Neural crest cell (in vitro differentiated cells): ENCODE measurements at places on chromosomes 2 and 18.

- DNase-seq = no peak
These were observed 65.4 kb upstream of the TUBA3E start for GRCh38 chr2:130263606-130264005.

DNA sequence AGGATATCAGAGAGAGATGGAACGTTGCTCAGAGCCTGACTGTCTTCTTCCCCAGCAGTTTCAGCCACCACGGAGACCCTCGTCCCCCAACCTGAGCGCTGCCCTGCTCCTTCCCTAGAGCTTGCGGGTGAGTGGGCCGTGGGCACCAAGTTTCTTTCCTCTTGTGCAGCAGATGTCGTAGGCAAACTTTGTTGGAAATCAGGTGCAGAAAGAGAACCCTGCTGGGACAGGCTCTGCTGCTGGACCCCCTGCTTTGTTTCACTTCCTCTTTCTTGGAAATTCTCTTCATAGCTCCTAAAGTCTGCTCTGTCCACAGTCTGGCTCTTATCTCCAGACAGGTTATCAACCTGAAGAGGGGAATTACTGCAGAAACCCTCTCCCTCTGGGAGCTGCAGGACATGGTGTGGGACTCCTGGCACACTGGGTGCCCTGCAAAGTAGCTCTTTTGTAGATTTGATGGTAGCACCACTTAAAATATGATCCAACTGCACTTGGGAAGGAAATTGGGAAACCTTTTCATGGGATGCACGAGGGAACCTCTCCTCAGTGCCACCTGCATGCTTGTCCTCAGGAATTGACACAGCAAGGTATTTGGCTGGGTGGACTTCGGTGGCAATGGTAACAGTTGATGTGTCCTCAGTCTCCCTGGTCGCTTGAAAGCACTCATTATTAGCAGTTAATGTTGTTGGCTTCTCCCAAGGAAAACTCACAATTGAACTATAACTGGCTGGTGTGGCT, 92.2 kb downstream of the ALPK2 start:
- no peak for DNase-seq

DNA sequence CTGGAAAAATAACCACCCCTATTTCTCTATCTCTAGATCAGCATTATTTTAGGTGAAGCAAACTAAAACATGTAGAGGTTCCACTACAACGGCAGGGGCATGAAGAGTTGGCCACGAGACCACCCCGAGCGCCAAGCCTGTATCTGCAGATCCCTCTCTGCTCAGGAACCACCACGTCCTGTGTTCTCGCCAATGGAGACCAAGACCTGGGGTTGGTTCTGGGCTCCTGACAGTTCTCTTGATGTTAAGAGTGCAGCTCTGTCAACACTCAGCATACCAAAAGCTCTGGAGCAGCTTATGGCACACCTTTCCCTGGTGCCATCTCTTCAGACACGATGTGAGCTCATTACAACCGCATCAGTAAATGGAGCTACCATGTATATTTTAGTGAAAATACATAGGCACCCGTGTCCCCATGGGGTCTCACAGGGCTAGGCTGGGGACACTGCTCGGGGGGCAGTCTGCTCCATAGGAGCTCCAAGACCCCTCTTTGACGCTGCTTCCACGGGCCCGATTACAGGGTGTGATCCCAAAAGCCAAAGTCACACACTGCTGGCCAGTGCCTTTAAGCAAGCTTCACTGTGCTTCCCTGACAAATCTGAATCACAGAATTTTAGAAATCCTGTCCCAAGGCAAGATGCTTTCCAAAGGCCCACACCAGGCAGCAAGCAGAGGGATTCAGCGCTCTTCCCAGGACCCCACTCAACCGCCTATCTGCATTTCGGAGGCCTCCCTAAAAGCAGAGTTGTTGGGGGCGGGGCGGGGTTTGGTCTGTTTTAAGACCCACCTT, 72.2 kb downstream of the EMILIN2 start:
- no peak for DNase-seq

GRCh38 chr2:160613466-160614153, 120.0 kb upstream of the RBMS1 start:
- DNase-seq = no peak

DNA sequence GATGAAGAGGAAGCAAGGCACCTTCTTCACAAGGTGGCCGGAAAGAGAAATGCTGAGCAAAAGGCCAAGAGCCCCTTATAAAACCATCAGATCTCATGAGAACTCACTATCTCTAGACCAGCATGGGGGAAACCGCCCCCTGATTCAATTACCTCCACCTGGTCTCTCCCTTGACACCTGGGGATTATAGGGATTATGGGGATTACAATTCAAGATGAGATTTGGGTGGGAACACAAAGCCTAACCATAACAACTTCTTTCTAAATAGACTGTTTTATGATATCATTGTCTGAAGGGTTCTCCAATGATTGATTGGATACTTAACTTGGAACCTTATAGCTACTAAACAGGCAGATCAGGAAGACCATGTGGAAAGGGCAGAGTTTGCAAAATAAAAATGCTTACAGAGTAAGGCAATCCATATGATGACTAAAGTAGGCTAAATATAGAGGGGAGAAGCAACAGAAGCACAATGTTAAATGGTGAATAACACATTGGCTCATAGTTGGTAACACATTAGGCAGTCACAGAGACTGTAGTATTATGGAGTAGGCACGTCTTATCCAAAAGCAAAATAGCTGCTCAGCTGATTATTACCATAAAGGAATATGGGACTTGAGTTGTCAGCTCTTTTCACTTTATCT, 179.0 kb downstream of the BARD1 start:
- DNase-seq = no peak

- peak; percentile 86 for DNase-seq
These were observed at the start of gene CXCR4 for GRCh38 chr2:136117909-136118818. Gene CXCR4, minus strand, starts transcription at chr2:136118149. Its CDS starts 89 bp downstream, at chr2:136118060.

GRCh38 chr18:49400398-49401072, 59.9 kb downstream of the DYM start:
- DNase-seq = no peak

DNA sequence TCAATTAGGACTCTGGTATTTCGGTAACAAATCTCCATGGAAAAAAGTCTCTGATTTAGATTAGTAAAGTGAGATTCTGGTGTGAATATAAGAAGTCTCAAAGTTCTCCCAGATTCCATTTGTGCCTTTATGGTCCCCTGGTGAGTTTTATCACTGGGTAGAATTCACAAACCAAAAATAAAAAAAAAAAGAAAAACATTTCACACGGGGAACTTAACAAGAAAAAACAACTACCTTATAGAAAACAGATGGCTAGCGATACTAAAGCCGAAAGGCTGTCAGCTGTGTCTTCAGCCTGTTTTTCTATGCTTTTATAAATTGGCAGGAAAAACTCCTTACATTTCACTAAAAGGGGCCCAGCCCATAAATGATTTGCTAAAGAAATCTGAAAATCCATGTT, 50.6 kb downstream of the COL5A2 start:
- no peak for DNase-seq

DNA sequence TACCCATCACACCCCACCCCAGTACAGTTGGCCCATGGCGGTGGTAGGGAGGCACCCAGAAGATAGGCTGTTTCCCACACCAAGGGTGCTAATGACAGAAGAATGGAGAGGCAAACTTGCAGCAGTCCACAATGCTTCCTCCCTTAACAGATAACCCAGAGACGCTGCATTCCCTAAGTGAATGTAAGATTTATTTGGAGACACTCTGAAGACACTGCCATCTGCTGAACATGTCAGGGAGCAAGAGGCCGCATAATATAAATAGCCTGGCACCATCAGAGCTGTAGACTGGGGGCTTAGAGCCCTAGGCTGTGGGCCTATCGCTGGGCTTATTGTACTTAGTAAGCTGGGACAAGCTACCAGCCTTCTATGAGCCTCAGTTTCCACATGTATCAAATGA, 2.2 kb upstream of the IWS1 start:
- DNase-seq = no peak

GRCh38 chr2:3970791-3971651, 267.6 kb downstream of the DCDC2C start:
- DNase-seq = no peak

DNA sequence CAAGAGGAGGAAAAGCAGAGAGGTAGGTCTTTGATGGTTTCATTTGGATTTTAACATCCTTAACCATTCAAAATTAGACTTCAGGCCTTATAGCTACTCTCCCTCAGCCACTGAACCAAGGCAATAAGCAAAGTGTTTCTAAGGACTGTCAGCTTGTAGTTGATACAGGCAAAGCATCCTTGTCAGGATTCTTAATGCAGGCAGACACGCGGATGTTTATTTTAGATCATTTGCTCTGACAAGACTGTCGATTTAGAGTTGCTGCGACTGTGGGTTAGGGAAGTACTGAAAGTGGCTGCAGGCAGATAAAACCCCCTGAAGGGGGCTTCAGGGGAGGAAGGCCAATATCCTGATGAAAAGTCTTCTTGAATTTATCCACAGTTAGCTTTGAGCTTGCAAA, 46.6 kb downstream of the CDH20 start:
- no peak for DNase-seq

GRCh38 chr2:19532547-19533196, 174.2 kb upstream of the OSR1 start:
- no peak for DNase-seq

GRCh38 chr2:222976521-222977061, 75.4 kb upstream of the KCNE4 start:
- DNase-seq = no peak

DNA sequence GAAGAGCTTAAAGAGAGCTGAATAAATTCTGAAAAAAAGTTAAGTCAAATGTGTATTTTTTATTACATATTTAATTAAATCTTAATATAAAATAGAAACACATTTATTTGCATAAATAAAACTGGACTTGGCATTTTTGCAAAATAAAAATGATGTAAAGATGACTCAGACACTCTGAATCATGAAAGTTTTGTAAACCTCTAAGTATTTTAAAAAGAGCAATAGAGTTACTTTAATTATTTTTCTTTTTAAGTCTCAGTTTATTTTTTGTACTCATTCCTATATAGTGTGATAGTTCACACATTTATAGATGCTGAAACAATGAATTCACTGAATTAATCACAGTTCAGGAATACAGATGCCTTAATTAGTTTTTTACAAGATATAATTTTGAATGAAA, 109.9 kb upstream of the DTNA start:
- DNase-seq = no peak

GRCh38 chr2:71792926-71793761, 339.8 kb downstream of the DYSF start:
- DNase-seq = no peak

- DNase-seq = no peak
These were observed 72.9 kb upstream of the HK2 start for GRCh38 chr2:74760875-74761630.

DNA sequence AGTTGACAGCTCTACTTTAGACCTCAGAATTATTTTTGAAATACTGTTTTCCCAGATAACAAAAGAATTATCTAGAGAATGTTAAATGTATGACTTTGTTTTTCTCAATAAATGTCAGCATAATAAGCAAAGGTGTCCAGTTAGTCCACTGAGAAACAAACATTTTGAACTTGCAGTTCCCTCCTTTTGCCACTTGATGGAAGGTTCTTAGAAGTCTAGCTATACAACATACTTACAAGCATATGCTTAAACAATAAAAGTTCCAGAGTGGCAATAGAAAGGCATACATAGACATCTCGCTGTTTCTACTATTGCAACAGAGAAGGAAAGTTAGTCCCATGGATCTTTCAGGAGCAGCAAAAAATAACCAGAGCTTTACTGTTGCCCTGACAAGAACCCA, 11.8 kb downstream of the NDUFA10 start:
- no peak for DNase-seq

DNA sequence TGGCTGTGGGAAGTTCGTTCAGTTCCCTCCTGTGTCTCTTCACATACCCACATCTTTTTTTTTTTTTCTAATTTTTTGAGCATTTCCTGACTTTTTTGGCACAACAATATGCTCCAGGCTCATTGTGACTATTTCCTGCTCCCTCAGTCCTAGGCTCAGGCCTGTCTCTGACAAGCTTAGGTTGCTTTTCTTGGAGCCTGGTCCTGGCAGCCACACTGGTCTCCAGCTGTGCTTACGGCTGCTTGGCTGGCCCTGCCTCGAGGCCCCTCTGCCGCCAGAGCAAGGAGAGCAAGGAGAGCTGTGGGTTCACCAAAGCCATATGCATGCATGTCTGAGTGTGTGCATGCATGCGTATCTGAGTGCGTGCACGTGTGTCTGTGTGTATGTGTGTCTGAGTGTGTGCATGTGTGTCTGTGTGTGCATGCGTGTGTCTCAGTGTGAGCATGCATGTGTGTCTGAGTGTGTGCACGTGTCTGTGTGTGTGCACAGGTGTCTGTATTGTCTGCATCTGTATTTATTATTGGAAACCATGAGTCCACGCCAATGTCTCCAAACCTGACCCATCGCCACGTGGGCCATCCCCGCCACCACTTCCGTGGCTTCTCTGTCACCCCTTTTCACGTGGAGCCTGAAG, 766.1 kb upstream of the SALL3 start:
- no peak for DNase-seq

GRCh38 chr2:216243026-216243425, 129.3 kb downstream of the MARCHF4 start:
- DNase-seq = no peak

GRCh38 chr18:21742315-21742687, 1.7 kb downstream of the MIB1 start:
- DNase-seq = no peak

GRCh38 chr18:12376034-12376753, 833 bp downstream of the AFG3L2 start:
- DNase-seq = no peak

GRCh38 chr2:136443661-136444060, 321.7 kb upstream of the THSD7B start:
- DNase-seq = no peak

GRCh38 chr2:233185963-233186362, 65.5 kb upstream of the ATG16L1 start:
- DNase-seq = no peak

DNA sequence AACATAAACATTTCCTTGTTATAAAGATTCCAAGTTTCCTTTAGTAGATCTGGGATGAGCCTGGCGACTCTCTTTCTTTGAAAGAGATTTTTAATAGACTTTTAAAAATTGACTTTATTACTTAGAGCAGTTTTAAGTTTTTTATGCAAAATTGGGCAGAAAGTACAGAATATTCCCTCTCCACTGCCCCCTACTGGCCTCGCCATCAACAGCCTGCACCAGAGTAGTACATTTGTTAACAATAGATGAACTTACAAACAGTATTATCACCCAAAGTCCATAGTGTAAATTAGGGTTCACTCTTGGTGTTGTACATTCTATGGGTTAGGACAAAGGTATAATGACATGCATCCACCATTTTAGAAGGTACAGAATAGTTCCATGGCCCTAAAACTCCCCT, 3.9 kb downstream of the MAP3K19 start:
- no peak for DNase-seq

DNA sequence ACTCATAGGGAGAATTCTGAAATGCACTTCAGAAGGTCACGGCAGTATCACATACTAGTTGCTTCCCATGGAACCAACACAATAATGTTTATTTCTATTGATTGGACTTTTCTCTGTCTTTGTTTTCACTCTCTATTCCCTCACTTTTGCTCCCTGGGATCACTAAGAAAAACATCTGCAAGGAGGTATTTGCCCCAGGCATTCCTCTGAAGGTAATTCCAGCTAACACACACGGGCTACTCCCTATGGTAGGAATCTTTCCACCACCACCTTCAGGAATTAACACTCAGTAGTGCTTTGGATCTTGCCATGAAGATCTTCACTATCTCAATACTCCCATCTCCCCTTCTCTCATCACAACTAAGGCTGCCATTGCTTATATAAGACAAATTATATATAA, 353.3 kb downstream of the DSC3 start:
- no peak for DNase-seq

GRCh38 chr2:226334981-226335720, 464.5 kb downstream of the IRS1 start:
- no peak for DNase-seq

GRCh38 chr18:48129621-48130082, 199.2 kb upstream of the SMAD2 start:
- no peak for DNase-seq

- DNase-seq = no peak
These were observed 100.2 kb downstream of the TWIST2 start for GRCh38 chr2:238947920-238948710.
